ENCODE measurements at places on chromosomes 1 and 21. TPM values are rescaled to one million over a fixed set of nuclear protein-coding genes. Genes with fewer than 3 reads are reported as not detected.

Gene PRCC
- 53.8 TPM for total RNA-seq

Gene EDN2
- total RNA-seq, result 1.9 TPM

Gene NUDT17
- total RNA-seq, result 4.2 TPM

Gene LSM10
- total RNA-seq, result 49.7 TPM

Gene MGST3
- total RNA-seq, result 500 TPM

Gene HHIPL2
- total RNA-seq, result not detected

Gene CTSE
- total RNA-seq, result not detected

Gene PCSK9
- total RNA-seq, result not detected
